ENCODE measurements at places on chromosomes 4 and X.

GRCh38 chrX:64439551-64439950, 44.3 kb upstream of the MTMR8 start:
- no peak for DNase-seq

- DNase-seq = no peak
Measured at GRCh38 chr4:153159016-153159415, 45.2 kb upstream of the TRIM2 start.

- no peak for DNase-seq
Measured at GRCh38 chrX:41561045-41561444, 113.9 kb downstream of the NYX start.

- DNase-seq = no peak
Measured at GRCh38 chrX:143240658-143241057, 214.9 kb downstream of the SPANXN4 start.

- DNase-seq = no peak
Measured at GRCh38 chr4:182593864-182594263, 323.3 kb downstream of the DCTD start.

DNA sequence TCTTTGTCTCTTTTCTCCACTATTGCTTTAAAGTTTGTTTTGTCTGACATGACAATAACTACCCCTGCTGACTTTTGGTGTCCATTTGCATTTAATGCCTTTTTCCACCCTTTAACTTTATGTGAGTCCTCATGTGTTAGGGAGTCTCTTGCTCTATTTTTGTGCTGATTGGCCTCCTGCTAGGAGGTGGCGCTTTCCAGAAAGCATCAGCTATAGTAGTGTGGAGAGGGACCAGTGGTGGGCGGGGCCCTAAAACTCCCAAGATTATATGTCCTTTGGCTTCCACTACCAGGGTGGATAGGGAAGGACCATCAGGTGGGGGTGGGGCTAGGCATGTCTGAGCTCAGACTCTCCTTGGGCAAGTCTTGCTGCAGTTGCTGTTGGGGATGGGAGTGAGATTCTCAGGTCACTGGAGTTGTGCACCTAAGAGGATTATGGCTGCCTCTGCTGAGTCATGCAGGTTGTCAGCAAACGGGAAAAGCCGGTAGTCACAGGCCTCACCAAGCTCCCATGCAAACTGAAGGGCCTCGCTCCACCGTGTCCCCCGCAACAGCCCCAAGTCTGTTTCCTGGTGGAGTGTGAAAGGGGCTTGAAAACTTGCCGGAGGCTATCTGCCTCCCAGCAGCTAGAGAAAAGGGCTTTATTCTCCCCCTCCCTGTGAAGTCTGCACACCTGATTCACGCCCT, 156.3 kb downstream of the CPEB2 start:
- DNase-seq = no peak

GRCh38 chr4:57074744-57075143, 35.4 kb downstream of the IGFBP7 start:
- no peak for DNase-seq

DNA sequence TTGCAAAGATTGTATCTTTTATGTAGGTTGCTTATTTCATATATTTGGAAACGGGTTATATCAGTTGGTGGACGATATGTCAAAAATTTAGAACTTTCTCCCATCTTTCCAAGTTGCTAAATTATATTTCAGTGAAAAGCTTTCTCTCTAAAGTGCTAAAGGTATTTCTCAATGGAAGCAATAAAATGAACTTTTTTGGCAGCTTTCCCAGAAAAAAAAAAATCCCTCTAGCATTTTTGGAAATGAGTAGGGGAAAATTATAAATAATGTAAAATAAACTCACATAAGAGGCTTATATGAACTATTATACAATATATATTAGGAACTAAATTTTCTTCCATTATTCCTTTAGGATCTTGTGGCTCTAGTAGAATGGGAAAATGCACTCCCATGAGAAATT, 152.2 kb downstream of the GRID2 start:
- no peak for DNase-seq

GRCh38 chrX:66756717-66757116, 117.8 kb upstream of the EDA2R start:
- DNase-seq = no peak

- no peak for DNase-seq
Measured at GRCh38 chr4:86942185-86942666, 7.4 kb downstream of the AFF1 start.

DNA sequence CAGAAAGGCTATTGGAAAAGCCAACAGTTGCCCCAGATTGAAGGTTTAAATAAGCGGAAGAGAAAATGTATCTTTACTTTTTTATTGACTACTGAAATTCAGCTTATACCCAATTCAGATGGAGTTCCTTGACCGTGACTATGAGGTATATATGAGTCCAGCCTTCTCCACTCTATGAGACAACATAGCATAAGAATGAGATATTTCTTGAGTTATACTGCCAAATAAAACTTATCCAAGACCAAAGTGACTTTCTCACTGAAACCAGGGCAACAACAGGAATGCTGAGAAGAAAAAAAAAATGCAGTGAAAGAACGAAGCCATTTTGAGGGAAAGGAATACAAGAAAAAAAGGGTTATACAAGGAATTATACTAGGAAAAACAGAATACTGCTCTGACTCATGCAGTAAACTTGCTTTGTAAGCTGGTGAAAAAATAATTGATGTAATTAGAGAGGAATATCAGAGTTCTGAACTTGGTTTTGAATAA, 16.3 kb upstream of the PDK3 start:
- no peak for DNase-seq

DNA sequence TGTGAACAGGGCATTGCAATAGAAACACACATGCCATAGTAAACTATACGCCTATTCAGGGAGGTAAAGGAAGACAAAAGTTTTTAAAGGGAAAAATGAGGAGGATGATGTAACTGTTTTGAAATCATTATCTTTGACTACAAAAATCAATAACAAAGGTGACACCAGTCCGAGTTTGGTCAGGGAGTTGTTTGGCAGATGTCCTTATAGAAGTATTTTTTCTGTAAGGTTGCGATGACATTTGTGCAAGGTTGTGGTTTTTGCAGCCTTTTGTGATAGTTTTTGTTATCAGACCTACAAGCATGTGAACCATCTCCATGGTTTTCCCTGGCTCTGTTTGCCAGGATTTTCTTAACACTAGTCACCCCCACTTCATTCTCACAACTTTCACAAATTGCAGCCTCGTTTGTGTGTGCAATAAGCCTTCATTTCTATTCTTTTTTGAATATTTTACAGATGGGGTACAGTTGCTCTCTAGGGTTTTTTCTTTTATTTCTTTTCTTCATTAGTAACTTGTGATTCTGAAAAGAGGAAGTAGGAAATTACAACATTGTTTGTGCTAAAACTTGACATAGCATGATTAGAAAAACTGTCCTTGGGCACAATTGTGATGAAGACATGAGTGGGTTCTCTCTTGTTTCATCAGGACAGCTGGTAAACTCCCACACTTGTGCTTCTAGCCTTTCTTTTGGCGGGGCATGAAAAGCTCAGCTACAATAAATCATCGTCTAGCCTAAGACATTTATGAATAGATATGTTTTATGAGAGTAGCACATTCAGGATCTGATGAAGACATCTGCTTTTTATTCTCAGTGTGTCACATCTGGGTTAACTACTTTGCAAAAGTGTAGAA, 60.2 kb upstream of the PNPLA4 start:
- DNase-seq = no peak

DNA sequence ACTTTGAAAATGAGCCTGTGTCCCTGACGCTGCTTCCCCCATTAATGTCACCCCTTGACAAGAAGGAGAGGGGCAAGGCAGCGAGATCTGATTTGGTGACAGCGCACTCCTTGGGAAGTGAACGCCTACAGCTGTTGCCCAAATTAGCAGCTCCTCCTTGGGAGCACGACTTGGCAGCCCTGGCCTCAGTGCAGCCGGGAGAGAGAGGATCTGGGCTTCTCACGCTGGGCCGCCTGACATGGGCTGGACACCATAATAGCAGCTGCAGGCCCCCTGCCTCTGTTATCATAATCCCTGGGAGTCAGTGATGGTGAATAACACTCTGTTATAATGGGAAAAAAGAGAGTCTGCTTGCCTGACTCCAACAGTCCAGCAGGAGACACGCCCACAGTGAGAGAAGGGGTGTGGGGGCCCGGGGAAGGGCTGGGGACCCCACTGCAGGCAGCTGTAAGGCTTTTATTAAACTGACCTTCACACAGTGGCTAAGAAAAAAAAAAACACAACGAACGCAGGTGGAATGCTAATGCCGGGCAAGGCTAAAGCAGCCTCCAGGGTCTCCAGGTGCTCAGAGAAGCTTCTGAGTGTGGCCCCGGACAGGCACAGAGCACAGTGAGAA, 73.3 kb downstream of the PSAPL1 start:
- DNase-seq = no peak

DNA sequence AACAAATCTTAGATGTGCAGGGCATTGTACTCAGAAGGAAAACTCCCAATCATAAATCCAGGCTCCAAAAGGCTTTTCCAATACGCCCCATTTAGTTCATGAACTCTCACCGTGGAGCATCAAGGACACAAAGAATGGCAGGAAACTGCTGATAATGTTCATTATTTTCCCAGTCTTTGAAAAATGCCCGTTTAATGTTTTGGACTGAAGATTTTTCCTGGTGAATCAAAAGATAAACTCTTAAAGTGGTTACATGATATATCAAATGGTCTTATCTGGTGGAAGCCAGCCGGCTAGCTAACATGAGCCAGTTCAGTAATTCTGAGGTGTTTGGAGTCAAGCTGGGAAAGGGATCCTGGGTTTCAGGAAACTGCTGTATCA, 62.1 kb upstream of the AP1S2 start:
- no peak for DNase-seq

DNA sequence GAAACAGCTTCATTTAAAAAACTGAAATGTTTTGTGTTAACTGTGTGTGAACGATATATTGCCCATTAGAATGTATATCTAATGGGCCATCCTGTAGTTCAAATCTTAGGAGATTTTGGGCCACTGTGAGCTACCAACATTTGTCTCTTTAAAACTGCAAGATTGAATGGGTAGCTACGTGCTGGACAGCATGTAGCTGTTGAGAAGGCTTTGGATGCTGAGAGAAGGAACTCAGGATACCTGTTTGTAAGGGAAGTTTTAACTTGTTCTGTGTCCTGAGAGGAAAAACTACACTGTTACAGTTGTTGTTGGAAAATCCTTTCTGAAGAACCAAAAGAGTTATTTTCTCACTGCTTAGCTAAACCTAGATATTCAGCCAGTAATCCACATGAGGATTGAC, 45.9 kb downstream of the PDLIM5 start:
- no peak for DNase-seq

GRCh38 chr4:164596927-164597326, 157.0 kb upstream of the SMIM31 start:
- no peak for DNase-seq

DNA sequence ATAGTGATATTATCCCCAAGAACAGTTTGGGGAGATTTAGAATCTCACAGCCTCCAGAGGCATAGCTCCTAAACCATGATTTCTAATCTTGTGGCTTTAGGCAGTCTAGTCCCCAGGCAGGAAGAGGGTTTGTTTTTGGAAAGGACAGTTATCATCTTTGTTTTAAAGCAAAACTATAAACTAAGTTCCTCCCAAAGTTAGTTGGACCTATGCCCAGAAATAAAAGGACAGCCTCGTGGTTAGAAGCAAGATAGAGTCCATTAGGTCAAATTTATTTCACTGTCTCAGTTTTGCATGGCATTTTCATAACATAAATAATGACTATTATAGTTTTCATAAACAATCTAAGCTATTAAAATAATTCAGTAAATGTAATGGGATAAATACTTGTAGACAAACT, 120.5 kb downstream of the MAGEC2 start:
- DNase-seq = no peak

- DNase-seq = peak; percentile 7
Measured at GRCh38 chr4:182478475-182478874, 235.3 kb downstream of the TENM3 start.

- DNase-seq = no peak
Measured at GRCh38 chr4:68245594-68245993, at the start of gene TMPRSS11B. TMPRSS11B (minus strand) TSS chr4:68245694; CDS start chr4:68245558, 136 bp downstream.

DNA sequence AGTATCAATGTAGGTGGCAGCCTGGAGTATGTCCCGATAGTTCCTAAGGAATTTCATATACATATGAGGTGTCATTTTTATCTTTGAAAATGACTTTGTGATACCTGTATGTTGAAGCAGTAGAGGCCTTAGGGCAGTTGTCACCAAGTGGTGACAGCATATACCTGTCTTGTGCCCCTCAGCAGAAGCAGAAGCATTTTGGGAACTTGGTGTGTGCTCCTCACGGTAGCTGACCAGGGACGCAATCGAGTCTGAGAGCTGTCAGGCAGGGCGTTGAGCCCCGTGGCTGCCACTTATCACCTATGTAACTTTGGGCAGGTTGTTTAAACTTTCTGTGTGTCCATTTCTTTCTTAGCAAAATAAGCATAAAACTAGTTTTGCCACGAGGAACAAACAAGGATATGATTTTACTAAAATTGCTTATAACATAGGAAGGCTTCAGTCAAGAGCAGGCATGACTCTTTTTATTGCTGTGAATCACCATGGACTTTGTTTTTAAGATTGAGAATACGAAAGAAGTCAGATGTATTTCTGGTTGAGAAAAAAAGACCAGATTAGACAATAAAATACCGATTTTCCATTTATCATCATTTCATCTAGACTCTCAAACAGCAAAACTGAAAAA, 161.5 kb downstream of the CPE start:
- DNase-seq = no peak

- DNase-seq = no peak
Measured at GRCh38 chr4:73803213-73803612, 33.3 kb upstream of the CXCL6 start.

DNA sequence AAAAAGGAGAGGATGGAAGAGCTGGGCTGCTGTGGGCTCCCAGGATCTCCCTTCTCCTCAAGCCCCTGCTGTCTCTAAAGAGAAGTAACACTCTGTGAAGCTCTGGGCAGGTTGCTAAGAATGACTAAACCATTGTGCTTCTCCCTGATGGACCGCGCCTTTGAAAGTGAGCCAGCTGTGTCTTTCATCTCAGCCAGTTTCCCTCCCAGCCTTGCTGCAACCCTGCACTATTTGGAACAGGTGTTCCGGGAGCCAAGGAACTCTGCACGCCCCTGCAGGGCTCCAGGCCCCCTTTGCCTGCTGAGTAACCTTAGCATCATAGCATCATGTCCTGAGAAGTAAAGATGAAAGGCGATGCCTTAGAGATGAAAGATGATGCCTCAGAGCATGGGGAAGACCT, 39.7 kb downstream of the SMIM20 start:
- DNase-seq = no peak

DNA sequence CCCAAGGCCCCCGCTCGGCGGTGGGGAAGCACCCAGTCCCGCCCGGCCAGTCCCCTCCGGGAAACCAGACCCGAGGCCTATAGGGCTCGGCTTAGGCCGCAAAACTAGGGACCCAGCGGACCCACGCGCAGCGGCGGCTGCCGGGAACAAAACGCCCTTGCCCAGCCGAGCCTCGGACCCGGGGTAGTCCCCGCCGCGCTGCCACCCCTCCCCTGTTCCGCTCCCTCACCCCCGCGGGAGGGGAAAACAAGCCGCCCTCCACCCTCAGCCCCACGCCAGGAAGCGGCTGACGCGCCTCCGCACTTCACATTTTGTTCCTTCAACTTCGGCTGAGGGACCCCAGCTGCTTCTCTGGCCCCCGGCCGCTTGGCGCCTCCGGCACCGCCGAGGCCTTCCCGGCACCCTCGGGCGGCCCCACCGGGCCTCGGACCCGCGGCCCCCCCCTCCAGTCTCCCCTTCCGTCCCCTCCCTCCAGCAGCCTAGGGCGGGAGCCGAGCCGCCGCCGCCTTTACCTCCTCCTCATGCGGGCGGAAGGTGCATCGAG, 694 bp downstream of the PDS5A start:
- DNase-seq = no peak

Measured in NCI-H2227 treated with DMSO at 0.1 percent for 48 hours (cell line).